ENCODE measurements at places on chromosomes 12 and 14.

- no peak for DNase-seq
Observed at GRCh38 chr14:31388687-31389413, 31.5 kb downstream of the HEATR5A start.

DNA sequence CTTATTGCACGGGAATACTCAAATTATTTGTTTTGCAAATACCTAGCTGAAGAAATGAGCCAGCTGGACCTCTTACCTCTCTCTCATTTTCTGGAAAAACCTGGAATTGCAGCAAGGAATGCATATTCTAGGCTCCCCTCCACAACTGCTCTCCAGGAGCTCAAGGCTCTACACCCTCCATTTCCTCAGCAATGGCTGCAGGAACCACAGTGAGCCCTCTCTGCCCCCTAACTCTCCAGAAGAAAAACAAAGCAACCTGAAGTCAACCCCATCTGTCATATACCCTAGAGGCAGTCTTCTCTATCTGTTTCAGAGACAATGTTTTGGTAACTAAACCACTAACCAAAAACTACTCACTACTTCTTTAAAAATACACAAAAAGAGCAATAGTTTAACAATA is 221.6 kb downstream of the SLC25A21 start:
- no peak for DNase-seq

DNA sequence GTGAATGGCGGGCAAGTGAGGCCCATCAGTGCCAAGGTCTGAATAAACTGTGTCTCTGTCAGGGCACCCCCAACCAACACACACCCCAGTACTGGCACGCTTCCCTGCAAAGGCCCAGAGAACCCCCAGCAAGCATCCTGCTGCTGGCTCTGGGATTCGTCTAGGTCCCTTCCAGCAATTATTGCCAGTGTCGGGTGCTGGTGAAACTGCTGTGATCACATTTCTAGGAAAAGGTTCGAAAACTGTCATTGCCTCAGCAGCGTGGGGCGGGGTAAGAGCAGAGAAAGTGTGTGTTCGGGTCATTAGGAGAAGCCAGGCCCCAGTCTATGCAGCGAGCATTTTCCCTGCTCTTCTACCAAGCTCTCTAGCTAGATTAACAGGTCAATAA is 2.5 kb downstream of the FAM222A start:
- DNase-seq = no peak

GRCh38 chr12:124388679-124389137 is 93.8 kb downstream of the RFLNA start:
- DNase-seq = peak; percentile 94

- no peak for DNase-seq
Observed at GRCh38 chr14:95361373-95362137, 41.8 kb upstream of the CLMN start.

All from cardiac muscle cell (in vitro differentiated cells and primary cell).